Endothelial cell of umbilical vein (primary cell): ENCODE measurements at places on chromosomes 2 and 18. TPM values are rescaled to one million over a fixed set of nuclear protein-coding genes. Genes with fewer than 3 reads are reported as not detected.
A peak's percentile ranks its signal among the peaks of the same experiment; 100 is the strongest.

DNA sequence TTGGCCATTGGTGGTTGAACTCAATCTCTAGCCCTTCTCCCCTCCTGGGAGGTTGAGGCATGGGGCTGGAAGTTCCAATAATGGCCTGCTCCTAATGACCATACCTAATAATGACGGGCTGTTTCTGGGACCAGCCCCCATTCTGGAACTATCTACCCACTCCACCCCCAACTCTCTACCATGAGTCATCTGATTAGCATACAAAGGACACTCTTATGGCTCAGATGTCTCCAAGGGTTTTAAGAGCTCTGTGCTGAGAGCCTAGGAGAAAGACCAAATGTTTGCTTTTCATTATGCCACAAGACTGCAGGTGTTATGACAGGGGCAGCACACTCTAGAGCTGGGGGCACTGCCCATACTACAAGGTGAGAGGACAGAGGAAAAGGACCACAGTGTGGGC is 137.0 kb upstream of the NCKAP5 start:
- DNase-seq, result no peak
- H3K36me3 ChIP-seq, result no peaks in the 10 kb centered on the region
- no peaks in the 10 kb centered on the region for H3K27me3 ChIP-seq
- H3K4me1 ChIP-seq, result no peaks in the 10 kb centered on the region

DNA sequence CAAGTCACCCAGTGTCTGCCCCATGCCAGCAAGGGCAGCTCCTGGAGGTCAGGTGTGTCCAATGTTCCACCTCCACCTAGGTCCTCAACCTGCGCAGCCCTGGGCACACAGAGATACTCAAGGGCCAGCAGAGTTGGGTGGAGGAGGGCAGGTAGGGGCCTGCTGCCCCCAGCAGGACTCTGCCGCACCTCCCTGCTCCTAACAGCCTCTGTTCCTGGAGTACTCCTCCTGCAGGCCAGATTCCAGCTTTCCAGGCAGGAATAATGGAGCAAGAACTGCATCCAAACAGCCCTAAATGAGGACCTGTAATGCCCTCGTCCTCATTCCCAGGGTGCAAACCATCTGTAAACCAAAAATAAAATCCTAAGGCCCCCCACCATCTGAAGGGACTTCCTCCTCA is 44.4 kb upstream of the ACAA2 start:
- H3K4me3 ChIP-seq, result no peak overlapping the region
- no peaks in the 10 kb centered on the region for H3K27me3 ChIP-seq
- DNase-seq, result no peak
- H3K36me3 ChIP-seq, result no peaks in the 10 kb centered on the region
- H3K27ac ChIP-seq, result no peak overlapping the region
- H3K4me1 ChIP-seq, result peaks cover 5% of the 10 kb centered on the region

The CACNB4 gene
- 0.13 and 0.23 TPM in 2 replicates for polyA plus RNA-seq

The ZNF804A gene
- polyA plus RNA-seq, result 0.21 and 0.22 TPM in 2 replicates

DNA sequence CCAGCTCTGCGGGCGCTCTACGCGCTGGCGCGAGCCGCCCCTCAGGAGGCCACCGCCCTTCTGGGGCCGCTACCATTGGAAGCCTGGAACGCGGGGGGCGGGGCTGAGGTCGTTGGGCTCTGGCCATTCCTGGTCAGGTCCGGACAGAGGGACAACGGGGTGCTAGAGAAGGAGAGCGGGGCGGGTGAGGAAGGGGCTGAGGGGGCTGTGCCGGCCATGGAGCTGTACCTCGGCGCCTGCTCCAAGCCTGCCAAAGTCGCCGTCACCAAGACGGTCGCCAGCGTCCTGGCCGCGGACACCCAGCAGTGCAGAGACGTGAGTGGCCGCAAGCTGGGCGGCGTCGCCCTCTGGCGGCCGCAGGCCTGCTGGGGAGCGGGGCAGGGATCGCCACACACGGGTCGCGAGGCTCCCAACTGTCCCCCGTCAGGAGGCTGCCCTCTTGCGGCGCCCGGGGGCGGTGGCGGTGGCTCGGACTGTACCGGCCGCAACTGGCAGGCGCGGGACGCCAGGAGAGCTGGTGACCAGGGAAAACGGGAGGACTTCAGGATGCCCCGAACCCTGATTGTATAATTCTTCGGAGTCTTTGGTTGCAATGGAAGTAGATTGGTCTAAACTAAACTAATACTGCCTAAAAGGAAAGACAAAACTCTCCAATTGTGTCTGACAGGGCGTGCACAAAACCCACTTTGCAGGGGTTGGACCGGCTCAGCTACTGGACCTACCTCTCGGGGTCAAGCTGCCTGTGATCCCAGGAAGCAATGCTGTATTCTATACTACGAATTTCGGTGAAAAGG is at the start of gene FSIP2:
Gene FSIP2 (plus strand): TSS at position 126 of the 794 bp plus-strand sequence. CDS start 91 bp downstream, at position 217.
- H3K27ac ChIP-seq, result no peak within 1 kb of the TSS
- peaks cover 2% of the 10 kb centered on the region for H3K27me3 ChIP-seq
- no peaks in the 10 kb centered on the region for H3K36me3 ChIP-seq
- H3K4me1 ChIP-seq, result peaks cover 2% of the 10 kb centered on the region
- DNase-seq, result peak; percentile 84

DNA sequence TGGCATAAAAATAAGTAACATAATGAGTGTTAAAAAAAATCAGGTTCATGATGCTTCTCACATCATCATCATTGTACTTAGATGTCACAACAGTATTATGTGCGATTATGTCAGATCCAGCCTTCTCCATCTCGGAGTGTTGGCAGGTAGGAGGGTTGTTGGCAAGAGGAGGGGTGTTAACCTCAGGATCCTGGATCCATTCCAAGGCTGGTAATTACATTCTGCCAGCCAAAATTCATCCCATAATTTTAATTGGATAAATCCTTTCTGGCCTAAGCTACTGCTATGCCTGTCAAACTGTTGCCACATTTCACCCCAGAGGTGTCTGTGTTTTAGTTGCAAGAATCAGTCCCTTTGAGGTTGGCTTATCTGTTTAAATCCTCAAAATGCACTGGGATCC is 891 bp upstream of the FTCDNL1 start:
- no peak for DNase-seq
- H3K36me3 ChIP-seq, result no peaks in the 10 kb centered on the region
- H3K4me1 ChIP-seq, result peaks cover 2% of the 10 kb centered on the region
- no peak overlapping the region for H3K4me3 ChIP-seq
- H3K27me3 ChIP-seq, result peaks cover 25% of the 10 kb centered on the region
- no peak overlapping the region for H3K27ac ChIP-seq

- H3K4me1 ChIP-seq, result no peaks in the 10 kb centered on the region
- no peaks in the 10 kb centered on the region for H3K27me3 ChIP-seq
- H3K4me3 ChIP-seq, result no peak overlapping the region
- no peak overlapping the region for H3K27ac ChIP-seq
- DNase-seq, result no peak
- H3K36me3 ChIP-seq, result no peaks in the 10 kb centered on the region
Measured at GRCh38 chr2:170170281-170171040, 7.5 kb upstream of the MYO3B start.

- peaks cover 5% of the 10 kb centered on the region for H3K36me3 ChIP-seq
- no peaks in the 10 kb centered on the region for H3K27me3 ChIP-seq
- DNase-seq, result no peak
- H3K27ac ChIP-seq, result no peak overlapping the region
- no peaks in the 10 kb centered on the region for H3K4me1 ChIP-seq
- H3K4me3 ChIP-seq, result no peak overlapping the region
Measured at GRCh38 chr2:120275617-120276400, 23.2 kb downstream of the RALB start.

- H3K4me1 ChIP-seq, result peaks cover 30% of the 10 kb centered on the region
- peak; percentile 32 for DNase-seq
- no peaks in the 10 kb centered on the region for H3K36me3 ChIP-seq
Measured at GRCh38 chr2:216222650-216223352, 113.7 kb downstream of the XRCC5 start.

DNA sequence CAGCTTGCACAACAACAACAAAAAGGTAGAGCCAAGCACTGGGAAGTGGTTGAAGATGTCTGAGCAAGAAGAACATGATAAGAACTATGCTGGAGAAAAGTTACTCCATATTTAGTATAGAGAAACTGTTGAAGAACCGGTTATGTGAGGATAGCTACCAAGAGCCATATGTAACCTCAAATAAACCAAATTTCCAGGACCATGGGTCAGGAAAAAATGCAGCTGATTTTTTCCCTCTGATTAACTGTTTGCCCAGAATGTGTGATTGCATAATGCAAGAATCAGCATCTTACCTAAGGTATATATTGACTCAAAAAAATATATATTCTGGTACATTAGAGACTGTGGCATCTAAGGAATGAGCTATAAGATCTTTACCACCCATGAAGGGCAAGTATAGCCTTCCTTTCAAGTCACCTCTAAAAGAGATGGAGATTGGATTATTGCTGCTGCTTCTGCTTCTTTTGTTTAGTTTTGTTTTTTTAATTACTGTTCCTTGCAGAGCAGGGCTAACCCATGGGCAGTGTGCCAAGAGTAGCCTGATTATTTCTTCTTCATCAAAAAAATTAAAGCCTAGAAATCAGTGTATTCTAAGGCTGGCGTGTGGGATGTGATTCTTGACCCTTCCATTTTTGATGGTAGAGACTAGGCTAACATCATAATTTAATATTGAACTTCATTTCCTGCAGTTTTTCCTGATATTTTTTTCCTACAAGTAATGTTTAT is 76.9 kb upstream of the MAP3K20 start:
- peaks cover 9% of the 10 kb centered on the region for H3K4me1 ChIP-seq
- no peak overlapping the region for H3K4me3 ChIP-seq
- H3K36me3 ChIP-seq, result peaks cover 2% of the 10 kb centered on the region
- DNase-seq, result peak; percentile 18
- no peaks in the 10 kb centered on the region for H3K27me3 ChIP-seq

The RASGRP3 gene
- polyA plus RNA-seq, result 14.3 and 16.0 TPM in 2 replicates

GRCh38 chr2:180952082-180952481 is 28.3 kb upstream of the UBE2E3 start:
- no peaks in the 10 kb centered on the region for H3K36me3 ChIP-seq
- H3K4me1 ChIP-seq, result no peaks in the 10 kb centered on the region
- no peak overlapping the region for H3K27ac ChIP-seq
- H3K27me3 ChIP-seq, result peaks cover 2% of the 10 kb centered on the region

DNA sequence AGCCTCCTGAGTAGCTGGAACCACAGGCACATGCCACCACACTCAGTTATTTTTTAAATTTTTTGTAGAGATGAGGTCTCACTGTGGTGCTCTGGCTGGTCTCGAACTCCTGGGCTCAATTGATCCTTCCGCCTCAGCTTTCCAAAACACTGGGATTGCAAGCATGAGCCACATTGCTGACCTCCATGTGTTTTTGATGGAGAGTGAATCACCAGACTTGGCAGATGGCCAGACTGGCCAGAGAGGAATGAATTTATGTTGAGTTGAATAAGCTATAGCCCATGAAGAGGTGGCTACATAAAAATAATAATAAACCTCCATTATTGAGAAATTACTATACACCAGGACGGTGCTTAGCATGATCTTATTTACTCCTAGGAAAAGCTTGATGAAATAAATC is 91.5 kb downstream of the MREG start:
- H3K4me1 ChIP-seq, result peaks cover 12% of the 10 kb centered on the region
- no peaks in the 10 kb centered on the region for H3K36me3 ChIP-seq
- no peak overlapping the region for H3K4me3 ChIP-seq
- H3K27ac ChIP-seq, result no peak overlapping the region

DNA sequence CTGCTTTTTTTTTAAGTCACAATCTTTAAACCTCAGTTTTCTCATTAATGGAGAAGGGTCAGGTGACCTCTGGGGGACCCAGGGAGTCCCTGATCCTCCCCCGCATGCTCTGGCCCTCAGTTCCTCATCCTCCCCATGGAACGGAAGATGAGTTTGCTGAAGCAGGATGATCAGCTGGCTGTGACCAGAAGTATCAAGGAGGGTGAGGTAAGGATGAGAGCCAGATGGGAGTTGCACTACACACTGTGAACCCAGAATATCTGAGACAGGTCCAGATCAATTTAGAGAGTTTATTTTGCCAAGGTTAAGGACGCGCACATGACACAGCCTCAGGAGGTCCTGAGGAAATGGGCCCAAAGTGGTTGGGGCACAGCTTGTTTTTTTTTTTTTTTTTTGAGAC is 3.8 kb downstream of the CATIP start:
- H3K36me3 ChIP-seq, result no peaks in the 10 kb centered on the region
- no peak for DNase-seq

GRCh38 chr2:96123936-96124335 is 7.6 kb upstream of the ADRA2B start:
- H3K4me1 ChIP-seq, result no peaks in the 10 kb centered on the region
- DNase-seq, result no peak
- peaks cover 3% of the 10 kb centered on the region for H3K27me3 ChIP-seq

DNA sequence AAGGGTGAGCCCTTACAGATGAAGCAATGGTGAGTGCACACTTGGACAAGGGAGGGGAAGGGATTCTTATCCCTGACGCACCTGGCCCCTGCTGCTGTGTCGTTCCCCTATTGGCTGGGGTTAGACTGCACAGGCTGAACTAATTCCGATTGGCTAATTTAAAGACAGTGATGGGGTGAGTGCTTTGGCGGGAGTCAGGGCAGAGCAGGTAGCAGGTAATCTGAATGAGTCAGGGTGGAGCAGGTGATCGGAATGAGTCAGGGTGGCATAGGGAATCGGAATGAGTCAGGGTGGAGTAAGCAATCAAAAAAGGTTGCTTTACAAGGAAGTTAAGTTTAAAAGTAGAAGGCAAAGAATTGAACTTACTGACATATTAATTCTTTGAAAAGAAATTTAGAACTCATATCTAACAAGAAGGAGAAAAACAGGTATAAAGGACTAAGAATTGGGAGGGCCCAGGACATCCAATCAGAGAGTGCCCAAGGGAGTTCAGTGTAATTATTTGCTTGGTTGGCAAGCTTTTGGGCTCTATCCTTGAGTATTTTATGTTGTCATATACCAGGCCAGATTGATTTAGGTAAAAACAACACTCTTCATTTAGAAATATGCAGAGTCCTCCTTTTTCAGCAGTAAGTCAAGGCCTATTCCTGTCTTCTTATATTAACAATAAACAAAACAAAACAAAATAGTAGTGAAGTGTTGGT is 52.3 kb upstream of the RALBP1 start:
- no peaks in the 10 kb centered on the region for H3K27me3 ChIP-seq
- no peak for DNase-seq
- H3K4me1 ChIP-seq, result no peaks in the 10 kb centered on the region

DNA sequence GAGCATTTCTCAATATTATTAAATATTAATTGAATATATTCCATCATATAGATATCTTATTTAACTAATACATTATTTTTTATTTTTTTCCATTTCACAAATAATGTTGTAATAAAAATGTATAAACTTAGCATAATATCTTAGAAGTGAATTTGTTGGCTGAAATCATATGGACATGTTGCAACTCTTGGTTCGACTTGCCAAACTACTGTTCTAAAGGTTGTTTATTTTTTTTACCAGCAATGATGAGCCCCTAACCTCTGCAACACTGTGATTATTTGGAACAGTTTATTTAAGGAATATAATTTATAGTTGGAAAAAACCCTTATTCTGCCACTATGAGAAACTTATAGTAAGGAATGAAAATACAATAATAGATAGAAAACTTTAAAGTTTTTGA is 8.8 kb upstream of the NAB1 start:
- peaks cover 12% of the 10 kb centered on the region for H3K4me1 ChIP-seq
- H3K27me3 ChIP-seq, result no peaks in the 10 kb centered on the region
- no peaks in the 10 kb centered on the region for H3K36me3 ChIP-seq
- no peak overlapping the region for H3K27ac ChIP-seq

DNA sequence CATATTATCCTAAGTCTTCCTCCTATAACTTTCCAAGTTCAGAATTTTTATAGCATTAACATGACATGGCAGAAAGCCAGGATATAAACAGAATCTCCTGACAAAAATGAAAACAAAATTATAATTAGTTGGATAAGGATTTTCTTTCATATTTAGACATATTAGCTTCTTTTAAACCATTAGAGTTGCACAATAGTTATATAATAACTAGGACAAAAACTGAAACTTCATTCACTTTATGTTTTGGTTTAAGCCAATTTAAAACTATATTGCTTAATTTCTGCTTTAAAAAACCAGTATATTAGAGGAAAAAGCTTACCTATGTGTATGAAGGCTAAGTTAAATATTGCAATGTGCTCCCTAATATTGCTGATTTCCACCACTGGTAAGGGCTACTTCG is 254.8 kb downstream of the GPD2 start:
- H3K4me1 ChIP-seq, result no peaks in the 10 kb centered on the region
- no peak overlapping the region for H3K4me3 ChIP-seq
- H3K36me3 ChIP-seq, result no peaks in the 10 kb centered on the region
- DNase-seq, result no peak

The CSRNP3 gene
- polyA plus RNA-seq, result not detected in 2 replicates

The BOLL gene
- polyA plus RNA-seq, result not detected in 2 replicates
